ENCODE measurements at places on chromosomes 11 and 22.

DNA sequence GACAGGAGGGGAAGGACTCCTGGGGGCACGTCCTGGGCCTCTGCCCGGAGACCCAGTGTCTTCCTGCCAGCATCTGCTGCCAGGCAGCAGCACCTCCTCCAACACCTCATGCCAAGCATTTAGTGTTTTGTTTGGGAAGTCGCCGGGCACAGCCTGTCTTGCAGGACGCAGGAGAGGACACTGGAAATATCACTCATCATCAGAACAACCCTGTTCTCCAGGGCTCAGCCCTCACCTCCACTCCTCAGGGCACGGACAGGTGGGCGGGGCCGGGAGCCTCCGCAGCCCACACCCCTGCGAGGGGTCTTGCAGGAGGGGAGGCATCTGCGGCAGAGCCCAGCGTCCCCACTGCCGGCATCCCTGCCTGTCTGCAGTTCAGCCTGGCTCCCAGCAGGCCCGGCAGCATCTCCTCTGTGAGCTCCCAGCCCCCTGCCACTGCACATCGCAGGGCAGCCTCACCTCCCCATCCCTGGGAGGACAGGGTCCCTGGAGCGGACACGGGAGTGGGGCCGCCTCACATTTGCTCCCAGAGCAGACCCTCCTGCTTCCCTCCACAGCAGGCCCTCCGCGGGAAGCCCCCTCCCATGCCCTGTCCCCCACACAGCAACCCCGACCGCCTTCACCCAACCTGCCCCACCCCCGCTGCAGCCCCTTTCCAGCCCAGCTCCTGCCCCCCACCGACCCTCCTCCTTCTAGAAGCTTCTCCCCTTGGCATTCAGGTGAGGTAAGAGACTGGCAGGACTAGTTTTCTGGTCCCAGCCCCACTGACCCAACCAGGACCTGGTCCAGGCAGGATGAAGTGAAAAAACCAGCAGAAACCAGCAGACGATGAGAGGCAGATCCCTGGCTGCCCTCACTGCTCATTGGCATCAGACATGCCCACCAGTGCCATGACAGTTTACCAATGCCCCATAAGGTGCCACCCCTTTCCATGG lies 72.7 kb downstream of the BRD1 start:
- DNase-seq: no peak

- no peak for DNase-seq
Observed at GRCh38 chr11:1872267-1872985, 19.3 kb downstream of the PRR33 start.

DNA sequence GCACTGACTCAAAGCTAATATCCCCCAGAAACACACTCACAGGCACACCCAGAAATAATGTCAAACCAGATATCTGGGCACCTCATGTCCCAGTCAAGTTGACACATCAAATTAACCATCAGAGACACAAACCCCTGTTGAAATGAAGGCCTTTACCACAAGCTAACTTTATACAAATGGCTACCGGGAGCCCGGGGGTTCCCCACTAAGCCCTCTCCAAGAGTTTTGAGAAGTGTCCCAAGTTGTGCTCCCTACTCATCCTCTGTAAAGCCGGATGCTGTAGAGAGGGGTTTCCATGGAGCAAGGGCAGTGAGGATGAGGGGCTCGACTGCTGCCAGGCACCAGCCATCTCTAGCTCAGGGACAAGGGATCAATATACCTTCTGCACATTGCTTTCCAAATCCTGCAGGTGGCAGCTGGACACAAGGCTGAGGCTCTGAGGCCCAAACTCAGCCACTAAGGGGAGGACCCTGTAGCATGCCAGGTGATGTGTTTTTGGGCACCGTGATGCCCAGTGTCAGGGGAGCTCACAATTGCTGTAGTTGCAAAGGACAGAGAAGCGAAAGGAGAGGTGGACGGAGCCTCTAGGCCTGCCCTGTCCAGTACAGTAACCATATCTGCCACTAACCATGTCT lies 145.7 kb downstream of the TTC17 start:
- peak; percentile 44 for DNase-seq

DNA sequence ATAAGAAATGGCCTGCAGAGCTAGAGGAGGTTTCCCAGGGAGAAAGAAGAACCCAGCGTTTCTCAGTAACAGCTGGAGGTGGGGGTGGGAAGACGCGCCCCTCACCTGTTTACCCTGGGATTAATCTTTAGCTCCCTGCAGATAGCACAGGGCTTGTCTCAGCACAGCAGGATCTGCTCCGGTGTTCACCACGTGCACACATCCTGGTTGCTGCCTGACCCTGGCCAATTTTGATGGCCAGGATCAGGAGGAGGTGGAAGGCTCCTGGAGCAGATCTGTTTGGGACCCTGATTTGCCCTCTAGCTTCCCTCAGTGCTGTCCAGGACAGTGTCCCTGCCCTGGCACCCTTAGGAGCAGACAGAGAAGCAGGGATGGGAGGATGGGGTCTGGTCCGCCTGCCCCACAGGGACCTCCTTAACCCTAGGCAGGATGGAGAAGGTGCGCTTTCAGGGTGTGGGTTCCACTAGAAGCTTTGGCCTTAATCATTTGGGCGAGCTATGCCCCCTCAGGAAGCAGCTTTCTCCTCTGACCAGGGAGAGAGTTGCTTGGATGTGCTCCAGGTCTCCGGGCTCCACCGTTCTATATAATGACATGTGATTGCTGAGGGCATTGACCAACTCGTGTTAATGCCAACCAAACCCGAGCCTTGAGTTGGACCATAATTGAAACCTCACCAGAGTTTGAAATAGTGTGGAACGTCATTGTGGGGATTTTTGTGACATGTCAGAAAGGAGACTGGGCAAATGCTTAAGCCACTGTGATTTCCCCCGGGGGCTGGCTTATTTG lies 19.3 kb downstream of the UPB1 start:
- DNase-seq: peak; percentile 87

DNA sequence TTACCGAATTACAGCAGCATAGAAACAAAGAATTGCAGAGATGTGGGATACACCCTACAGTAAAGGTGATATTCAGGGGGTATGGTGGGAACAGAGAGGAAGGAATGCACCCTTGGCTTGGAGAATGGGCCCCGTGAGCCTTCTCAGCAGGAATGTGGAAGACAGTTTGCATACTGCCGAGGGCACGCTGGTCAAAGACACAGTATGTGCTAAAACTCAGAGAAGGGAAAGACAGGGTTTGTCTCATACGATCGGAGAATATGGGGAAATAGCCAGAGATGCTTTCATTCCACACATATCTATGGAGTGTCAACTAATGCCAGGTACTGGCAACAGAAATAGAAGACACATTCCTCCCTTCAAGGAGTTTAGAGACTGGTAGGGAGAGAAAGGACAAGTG lies 36.9 kb downstream of the UBASH3B start:
- DNase-seq: no peak

- DNase-seq: no peak
Observed at GRCh38 chr11:122176651-122177050, 60.6 kb upstream of the BLID start.

- DNase-seq: no peak
Observed at GRCh38 chr11:128607819-128608218, 20.5 kb upstream of the ETS1 start.

GRCh38 chr11:33769542-33769941 lies 4.8 kb downstream of the FBXO3 start:
- DNase-seq: no peak
